AG09319 (cell line): ENCODE measurements at places on chromosomes 3 and 15.

- DNase-seq = no peak
These were observed 46.3 kb upstream of the VPS8 start for GRCh38 chr3:184765730-184766074.

- DNase-seq = no peak
These were observed 82.6 kb upstream of the ADPGK start for GRCh38 chr15:72866182-72866581.

GRCh38 chr15:50257332-50257731 lies 8.2 kb downstream of the HDC start:
- no peak for DNase-seq

DNA sequence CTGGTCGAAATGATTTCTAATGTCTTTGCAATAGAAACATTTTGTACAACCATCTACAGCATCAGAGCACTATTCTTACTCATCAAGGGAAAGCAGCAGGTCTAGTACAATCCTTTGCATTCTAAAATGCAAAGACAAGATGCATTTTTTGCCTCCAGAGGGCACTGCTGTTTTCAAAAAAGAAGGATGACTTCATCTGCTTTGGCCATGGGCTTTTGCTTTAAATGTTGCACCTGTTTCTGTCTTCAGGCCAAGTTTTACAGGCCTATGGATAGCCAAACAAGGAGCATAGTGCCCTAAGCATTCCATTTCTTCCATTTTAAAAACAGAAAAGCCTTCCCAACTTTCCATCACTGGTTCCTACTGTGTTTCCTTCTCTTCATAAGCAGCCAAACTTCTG lies 3.4 kb downstream of the PARP9 start:
- no peak for DNase-seq

GRCh38 chr15:42080186-42080918 lies 14.0 kb downstream of the PLA2G4D start:
- DNase-seq = no peak

DNA sequence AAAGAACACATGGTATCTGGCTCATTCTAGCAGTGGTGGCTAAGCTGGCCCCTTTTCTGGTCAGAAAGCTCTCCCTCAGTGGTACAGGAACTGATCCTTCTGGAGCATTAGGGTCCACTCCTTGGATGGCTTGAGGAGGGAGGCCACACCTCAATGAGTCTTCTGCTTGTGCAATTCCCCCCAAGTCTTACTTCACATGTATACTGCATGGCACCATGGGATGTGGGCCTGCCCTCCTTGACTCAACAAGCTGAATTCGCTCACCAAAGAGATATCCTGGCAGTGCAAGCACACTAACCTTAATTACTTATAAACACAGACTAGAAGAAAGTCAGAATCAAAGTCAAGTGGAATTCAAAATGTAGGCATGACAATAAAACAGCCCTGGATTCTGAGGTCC lies 133.8 kb upstream of the SLC2A2 start:
- DNase-seq = no peak

DNA sequence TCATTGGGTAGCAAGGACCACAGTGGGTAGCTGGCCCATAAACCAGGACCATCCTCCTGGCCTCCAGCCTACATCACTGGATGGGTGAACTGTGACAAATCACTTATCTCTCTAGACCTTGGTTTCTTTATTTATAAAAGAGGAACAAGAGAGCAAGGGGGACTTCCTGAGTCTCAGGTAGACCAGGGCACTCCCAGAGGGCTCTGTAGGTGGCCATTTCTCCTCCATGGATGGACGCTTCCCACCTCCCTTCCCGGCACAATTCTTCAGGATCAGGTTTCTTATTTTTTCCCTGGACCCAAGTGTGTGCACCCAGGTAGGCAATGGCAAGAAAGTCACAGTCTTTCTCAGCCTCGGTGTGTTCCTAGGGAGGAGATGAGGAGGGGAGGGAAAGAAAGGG lies 41.4 kb upstream of the SPATA12 start:
- DNase-seq = no peak

GRCh38 chr15:72141171-72142084 lies 23.2 kb downstream of the SENP8 start:
- no peak for DNase-seq

- peak; percentile 57 for DNase-seq
These were observed 61.5 kb downstream of the PRICKLE2 start for GRCh38 chr3:64163755-64164148.

- DNase-seq = no peak
These were observed 53.4 kb upstream of the DCUN1D1 start for GRCh38 chr3:183033746-183034145.

DNA sequence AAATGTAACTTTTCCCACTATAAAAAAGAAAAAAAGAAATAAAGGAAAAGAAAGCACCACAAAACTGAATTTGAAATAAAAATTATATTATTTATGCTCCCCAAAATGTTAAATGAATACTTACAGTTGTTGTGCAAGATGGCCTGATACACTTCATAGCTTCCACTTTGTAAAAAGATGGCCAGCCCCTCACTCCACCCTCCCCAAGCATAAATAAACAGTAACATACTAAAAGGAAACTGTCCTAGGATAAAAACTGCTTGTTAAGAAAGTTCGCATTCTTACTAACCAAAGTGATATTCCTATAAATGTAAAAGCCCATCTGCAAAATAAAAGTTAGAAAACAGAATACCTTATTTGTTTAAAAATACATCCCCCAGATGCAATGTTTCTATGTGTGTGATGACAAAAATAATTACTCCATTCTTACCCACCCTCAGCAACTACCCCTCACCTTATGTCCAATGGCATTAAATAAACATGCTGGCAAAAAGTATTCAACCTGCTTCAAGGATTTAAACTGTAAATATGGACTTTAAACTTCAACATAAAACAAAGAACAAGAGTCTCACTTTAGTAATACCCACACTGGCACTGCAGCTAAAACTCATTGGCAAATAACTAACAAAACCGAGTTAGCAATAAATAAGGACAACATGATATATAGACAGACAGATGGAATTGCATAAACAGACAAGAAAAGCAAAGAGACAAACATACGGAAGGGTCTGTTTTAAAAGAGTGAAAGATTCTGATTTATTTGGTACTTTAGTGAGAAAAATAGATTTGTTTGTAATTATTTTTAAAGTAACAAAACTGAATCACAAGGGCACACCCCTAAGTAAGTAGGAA lies 47.7 kb downstream of the ZBTB20 start:
- no peak for DNase-seq

GRCh38 chr15:69118089-69118488 lies 42.3 kb upstream of the GLCE start:
- DNase-seq = no peak

GRCh38 chr15:99681990-99682389 lies 51.2 kb downstream of the LYSMD4 start:
- no peak for DNase-seq

DNA sequence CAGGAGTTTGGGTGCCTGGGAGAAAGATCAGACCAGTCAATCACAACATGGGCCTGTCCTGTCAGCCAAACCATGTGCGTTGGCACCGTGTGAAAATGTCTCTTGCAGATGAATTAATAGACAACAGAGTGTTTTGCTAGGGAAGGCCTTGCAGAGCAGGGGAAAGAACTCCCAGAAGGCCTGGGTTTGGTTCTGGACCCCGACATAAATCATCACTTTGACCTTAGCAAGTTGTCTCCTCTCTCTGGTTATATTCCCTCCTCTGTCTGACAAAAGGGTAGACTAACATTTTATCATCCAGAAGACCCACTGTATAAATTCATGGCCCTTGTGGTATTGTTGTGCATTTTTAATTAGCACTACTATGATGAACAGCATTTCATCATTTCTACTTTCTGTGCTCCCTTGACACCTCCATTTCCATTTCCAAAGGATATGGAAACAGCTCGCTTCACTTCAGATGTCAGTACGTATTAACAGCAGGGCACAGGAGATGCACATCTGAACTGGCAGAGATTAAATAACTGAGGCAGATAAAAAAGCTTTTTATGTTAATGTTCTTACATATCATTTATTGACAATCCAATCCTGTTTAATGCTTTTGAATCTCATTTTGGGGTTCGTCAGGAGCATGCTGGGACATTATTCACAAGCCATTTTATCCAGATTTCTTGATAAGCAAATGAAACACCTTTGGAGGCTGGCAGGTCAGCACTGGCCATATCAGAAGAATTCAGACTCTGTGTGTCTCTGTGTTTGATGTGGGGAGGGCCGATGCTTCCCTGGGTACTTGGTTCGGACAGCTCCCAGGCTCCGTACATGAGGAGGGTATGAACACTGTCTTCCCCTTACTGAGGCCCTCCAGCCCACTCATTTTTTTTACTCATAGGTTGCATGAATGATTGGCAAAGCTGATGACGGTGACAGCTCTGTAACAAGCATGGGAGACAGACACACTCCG lies 28.2 kb upstream of the IL12A start:
- no peak for DNase-seq

DNA sequence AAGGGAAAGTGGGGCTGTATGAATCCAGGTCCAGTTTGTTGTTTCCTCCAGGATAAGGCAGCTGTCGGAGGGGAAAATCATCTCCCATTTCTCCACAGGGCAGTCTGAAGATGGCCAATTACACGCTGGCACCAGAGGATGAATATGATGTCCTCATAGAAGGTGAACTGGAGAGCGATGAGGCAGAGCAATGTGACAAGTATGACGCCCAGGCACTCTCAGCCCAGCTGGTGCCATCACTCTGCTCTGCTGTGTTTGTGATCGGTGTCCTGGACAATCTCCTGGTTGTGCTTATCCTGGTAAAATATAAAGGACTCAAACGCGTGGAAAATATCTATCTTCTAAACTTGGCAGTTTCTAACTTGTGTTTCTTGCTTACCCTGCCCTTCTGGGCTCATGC lies 911 bp downstream of the CCRL2 start:
- no peak for DNase-seq

DNA sequence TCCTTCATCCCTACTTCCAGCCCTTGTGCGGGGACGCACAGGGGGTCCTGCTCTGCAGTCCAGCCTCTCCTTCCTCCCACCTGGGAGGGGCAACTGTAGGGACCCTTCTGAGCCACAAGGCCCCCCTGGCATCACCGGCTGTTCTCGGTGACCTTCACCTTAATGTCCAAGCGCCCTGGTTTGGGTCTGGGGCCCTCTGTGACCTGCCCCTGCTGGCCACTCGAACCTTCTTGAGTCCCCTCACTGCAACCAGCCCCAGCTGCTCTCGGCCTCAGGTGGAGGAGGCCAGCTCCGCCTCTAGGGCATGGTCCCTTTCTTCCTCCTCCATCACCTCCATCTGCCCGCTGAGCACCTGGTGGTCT lies 57.9 kb downstream of the RGMA start:
- no peak for DNase-seq

- no peak for DNase-seq
These were observed 141.7 kb downstream of the RPLP1 start for GRCh38 chr15:69593981-69594966.

GRCh38 chr3:20160230-20160629 lies 25.8 kb downstream of the SGO1 start:
- DNase-seq = no peak

GRCh38 chr3:152319256-152319655 lies 50.5 kb downstream of the MBNL1 start:
- DNase-seq = no peak

- no peak for DNase-seq
These were observed 510 bp downstream of the ARL14 start for GRCh38 chr3:160677459-160677881.

DNA sequence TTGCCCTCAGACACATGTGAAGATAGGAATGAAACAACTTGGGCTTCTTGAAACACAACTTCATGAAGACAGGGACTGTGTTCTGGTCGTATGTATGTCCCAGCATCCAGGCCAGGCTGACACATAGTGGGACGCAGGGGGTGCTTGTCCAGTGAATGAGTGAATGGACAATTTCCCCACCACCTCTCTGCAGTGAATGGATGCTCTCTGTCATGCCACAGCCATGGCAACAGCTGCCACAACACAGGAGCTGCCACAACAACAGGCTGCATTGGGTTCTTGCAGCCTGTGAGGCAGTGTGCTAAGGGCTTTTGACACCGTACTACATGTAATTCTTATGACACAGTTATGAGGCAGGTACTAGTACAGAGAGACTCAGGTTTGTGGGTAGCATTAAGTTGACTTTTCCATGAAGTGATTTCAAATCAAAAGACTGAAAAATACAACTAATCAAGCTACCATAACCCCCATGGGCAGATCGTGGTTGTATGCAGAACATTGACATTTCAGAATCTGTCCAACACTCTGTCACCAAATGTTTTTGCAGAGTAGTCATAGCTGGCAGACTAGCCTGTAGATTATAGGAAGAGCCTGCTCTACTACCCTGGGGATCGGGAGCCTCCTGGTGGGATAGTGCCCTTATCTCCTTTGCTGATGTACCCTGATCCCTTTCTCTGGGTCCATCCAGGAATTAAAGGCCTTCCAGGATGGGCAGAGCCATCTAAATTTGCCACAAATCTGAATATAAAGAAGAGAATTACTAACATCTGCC lies 40.8 kb downstream of the CLSTN2 start:
- no peak for DNase-seq

DNA sequence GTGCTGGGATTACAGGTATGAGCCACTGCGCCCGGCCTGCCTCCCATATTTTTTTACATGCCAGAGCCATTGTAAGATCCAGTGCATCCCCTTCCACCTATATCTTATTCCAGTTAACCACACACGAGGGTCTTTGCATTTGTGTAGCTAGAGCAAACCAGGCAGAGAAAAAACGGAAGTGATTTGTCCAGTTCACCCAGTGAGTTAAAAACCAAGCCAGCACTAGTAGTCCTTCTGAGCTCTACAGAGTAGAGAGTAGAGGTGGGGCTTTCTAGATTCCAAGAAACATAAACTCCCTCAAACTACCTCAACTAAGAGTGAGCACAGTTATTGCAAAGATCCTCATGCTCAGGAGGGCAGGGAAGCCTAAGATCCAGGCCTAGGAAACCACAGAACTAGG lies 34.7 kb downstream of the TMEM158 start:
- DNase-seq = no peak

DNA sequence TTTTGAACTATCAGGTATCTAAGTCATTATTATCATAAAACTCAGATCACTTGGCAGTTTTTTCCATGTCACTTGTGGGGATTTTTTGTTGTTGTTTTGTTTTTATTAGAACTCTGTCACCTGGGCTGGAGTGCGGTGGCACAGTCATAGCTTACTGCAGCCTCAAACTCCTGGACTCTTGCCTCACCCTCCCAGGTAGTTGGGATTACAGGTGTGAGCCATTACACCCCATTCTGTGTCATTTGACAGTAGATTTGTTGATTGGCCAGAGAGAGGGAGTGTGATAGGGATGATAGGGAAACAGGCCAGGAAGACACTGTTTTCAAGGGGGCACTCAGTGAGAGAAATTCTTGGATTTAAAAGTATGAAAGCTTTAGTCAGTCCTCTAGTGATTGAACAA lies 54.7 kb upstream of the SCAANT1 start:
- DNase-seq = no peak

DNA sequence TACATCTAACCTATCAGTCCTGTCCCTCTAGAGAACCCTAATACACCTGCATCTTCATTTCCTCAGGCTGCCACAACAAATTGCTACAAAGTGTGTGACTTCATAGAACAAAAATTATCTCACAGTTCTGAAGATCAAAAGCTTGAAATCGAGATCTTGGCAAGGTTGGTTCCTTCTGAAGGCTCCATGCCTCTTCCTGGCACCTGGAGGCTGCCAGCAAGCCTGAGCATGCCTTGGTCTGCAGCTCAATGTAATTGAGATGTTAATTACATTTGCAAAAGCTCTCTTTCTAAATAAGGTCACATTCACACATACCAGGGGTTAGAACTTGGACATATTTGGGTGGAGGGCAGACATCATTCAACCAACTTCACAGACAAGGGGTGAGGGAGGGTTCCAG lies 86.4 kb upstream of the ABHD17C start:
- no peak for DNase-seq

- no peak for DNase-seq
These were observed 50.1 kb downstream of the SUMF1 start for GRCh38 chr3:4416961-4417360.

GRCh38 chr15:66886686-66887273 lies 178.6 kb upstream of the SMAD3 start:
- DNase-seq = no peak
